ENCODE measurements at places on chromosomes 2 and 18.

- no peak for DNase-seq
Observed at GRCh38 chr2:176751314-176752227, 461.0 kb upstream of the HNRNPA3 start.

DNA sequence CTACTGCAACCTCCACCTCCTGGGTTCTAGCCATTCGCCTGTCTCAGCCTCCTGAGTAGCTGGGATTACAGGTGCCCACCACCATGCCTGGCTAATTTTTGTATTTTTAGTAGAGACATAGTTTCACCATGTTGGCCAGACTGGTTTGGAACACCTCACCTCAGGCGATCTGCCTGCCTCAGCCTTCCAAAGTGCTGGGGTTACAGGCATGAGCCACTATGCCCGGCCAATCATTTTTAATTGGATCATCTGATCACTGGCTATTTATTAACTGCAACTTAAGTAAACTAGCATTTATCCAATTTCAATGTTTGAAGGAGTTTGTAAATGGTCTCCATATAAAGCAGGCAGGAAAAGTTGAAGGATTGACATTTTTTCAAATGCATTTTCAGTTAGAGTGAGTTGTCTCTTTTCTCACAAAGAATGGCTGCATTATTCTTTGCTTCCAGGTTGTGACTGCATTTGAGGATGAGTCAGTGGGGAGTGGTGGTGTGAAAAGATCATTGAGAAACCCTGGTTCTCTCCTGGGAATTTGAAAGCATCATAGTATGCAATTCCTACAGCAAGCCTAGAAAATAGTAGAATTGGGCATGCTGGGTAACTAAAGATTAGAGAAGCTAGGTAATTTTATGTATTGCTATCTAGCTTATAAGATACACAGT is 431.1 kb upstream of the ZEB2 start:
- peak; percentile 52 for DNase-seq

GRCh38 chr2:108396845-108397244 is 19.1 kb downstream of the SULT1C4 start:
- no peak for DNase-seq

- DNase-seq, result no peak
Observed at GRCh38 chr18:6004119-6004518, 108.8 kb upstream of the TMEM200C start.

DNA sequence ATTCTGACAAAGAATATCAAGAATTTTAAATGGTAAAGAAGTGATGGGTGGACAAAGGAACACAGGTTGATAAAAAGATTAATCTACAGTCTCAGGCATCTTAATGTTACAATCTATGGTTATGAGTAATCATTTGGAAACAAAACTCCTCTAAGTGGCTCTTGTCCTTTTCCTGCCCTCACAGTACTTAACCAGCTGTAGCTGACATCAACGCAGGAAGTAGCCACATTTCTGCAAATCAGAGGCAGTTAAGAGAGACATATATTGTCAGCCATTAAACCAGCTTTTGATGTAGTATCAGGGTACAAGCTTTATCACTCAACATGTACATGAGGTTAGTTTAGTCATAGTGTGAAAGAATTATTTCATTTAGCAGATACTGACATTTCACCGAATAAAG is 244.6 kb downstream of the NR4A2 start:
- no peak for DNase-seq

DNA sequence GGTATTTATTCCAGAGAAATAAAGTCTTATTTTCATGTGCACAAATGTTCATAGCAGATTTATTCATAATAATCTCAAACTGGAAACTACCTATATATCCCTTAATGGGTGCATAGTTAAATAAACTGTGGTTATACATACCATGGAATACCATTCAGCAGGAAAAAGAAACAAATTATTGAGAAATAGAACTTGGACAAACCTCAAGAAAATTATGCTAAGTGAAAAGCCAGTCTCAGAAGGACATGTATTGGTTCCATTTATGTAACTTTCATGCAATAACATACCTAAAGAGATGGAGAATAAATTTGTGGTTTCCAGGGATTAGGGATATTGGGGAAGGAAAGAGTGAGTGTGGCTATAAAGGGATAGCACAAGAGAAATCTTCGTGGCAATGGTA is 452.6 kb downstream of the SETBP1 start:
- no peak for DNase-seq

DNA sequence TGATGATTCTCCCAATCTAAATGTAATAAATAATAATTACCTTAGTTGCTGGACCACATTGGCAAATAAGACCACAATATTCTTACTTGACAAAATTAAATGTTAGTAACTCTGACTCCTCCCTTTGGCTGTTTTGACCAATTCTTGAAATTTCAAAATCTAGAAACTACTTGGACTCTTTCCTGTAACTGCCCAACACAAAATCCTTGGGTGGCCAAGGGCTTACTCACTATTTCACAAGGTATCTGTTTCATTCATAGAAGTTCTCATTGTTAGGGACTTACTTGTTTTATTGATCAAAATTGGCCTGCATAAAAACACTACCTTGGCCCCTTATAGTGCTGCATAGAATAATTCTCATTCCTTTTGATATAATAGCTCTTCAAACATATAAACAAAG is 19.4 kb downstream of the CDH20 start:
- no peak for DNase-seq

DNA sequence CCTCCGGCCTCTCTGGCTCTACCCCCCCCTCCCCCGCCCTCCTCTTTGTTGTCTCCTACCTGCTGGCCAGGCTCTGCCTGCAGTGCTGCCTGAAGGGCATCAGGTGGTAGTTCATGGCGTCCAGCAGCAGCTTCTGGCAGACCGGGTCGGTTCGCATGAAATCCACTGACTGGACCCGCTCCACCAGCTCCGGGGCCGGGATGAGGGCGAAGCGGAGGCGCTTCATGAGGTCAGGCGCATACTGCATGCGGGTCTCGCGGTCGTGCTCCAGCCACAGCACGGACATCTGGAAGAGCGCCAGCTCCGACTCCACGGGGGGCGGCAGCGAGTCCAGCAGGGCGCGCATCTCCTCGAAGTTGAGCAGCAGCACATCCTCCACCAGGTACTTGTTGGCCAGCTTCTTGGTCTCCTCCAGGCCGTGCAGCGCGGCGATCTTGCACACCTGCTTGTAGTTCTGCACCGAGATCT is 3.2 kb downstream of the KLHL14 start:
- DNase-seq, result no peak

DNA sequence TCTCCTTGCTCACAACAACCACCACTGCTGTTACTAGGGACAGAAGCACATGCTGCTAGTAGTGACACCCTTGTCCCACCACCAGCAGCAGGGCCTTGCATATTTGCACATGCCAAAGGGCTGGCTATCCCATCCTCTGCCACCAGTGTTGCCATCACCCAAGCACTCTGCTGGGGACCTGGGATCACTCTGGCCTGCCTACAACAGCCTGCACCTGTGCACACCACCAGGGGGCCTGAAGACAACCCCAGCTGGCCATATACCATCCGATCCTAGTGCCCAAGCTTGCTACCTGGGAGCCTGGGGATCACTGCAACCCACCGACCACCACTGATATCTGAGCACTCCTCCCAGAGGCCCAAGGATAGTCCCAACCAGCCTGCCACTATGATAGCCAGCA is 99.9 kb upstream of the FANCL start:
- no peak for DNase-seq

DNA sequence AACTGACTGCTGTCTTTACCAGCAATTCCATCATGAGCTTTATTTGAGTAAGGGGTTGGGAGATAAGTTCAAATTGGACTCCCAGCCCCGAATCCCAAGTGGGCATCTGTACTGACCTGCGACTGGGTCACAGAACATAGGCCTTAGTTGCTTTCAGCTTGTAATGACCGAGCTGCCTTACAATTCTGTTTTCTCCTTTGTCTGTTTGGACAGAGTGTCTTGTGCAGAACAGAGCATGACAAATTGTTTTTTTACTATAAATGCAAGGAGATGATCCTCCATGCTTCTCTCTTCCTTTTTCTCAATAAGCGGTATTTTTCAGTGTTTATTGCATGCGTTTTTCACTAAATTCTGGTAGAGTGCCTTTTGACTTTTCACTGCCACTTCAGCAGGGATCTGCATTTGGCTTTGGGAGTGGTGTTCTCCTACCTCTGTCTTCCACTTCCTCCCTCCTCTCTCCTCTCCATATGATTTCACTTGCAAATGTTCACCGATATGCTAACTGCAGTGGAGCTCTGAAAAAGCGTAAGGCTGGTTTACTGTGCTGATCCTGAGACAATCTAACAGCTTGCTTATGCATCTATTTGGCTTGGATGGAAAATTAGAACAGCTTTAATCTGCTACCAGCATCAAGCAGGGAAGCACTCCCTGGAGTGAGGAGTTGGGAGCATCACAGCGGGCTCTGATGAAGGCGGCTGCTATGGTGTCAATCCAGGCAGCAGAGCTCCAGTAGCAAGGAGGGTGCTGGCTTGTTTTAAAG is 158.8 kb upstream of the SMIM21 start:
- no peak for DNase-seq

DNA sequence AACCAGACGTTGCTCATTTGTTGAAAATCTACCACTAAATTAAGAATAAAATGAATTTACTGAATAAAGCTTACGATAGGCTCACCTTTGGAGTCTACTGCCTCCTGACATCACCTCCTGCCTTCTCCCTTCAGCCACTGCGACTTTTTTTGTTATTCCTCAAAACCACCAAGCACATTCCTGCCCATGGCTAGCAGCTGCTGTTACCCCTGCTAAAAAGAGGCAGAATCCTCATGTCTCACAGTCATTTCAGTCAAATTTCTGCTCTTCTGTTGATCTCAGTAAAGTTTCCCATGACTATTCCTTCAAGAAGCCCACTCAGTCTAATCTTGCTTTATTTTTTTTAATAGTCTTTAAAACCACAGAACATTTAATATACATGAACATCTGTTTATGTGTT is 40.8 kb upstream of the ANKRD62 start:
- DNase-seq, result no peak

- no peak for DNase-seq
Observed at GRCh38 chr18:30177056-30177455, 865.5 kb downstream of the DSC3 start.

GRCh38 chr2:219605607-219605954 is 7.9 kb downstream of the STK11IP start:
- DNase-seq, result no peak

GRCh38 chr2:154437104-154437503 is 261.4 kb upstream of the KCNJ3 start:
- no peak for DNase-seq

- DNase-seq, result no peak
Observed at GRCh38 chr2:199581935-199582360, 124.2 kb upstream of the SATB2 start.

DNA sequence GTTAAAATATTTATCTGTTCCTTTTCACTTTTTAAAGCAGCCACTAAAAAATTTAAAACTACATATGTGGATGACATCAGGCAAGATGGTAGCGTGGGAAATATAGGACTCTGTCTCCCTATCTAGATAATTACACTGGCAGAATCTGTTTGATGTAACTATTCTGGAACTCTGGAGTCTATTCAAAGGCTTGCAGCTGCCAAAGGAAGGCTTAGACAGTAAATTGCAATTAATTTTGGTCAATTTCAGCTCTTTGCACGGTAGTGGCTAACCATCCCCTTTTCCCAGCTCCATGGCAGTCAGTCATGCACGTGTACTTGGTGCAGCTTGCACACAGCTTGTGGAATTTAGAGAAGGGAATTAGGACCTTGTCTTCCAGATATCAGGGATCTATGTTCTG is 135.2 kb downstream of the RAB3GAP1 start:
- DNase-seq, result no peak

DNA sequence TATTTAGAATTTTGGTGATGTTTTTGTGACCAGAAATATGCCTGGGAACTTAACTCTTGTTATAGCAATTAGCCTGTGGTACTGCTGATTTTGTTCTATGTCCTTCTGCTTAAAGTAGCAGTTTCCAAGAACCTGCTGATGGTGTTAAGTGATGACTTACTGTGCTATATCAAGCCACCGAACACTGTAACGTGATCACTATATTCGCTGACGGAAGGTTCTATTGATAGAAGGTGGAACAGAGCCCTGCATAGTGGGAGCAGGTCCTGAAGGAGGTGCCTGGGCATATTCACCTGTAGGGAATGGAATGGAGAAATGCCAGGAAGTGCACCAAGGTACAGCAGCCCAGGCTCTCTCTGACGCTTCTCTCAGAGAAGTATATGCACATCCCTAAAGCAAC is 76.8 kb downstream of the UXS1 start:
- DNase-seq, result no peak

GRCh38 chr18:67926929-67927864 is 410.7 kb upstream of the DSEL start:
- DNase-seq, result no peak

GRCh38 chr2:24791452-24791851 is 1.7 kb downstream of the PTRHD1 start:
- DNase-seq, result no peak

DNA sequence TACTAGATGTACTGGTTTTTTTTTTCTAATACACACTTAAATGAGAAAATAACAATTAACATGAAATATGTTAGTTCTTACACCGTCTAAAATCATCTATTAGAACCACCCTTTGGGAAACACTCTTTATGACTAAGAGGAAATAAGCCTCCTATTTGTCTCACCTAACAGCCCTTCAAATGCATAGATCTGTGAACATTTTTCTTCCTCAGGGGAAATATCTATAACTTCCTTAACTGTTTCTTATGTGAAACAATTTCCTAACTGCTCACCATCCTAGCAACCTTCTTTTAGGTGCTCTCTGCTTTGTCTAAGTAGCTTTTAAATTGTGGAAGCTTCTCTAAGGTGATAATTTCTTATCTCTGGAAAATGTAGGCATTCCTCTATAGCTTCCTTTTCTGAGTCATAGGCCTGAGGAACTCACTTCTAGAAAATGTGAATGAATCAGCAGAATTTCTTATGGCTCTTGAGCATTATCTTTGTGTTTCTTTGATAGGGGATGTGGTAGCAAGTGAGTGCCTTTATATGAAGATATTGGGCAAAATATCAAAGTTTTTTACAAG is 56.1 kb downstream of the CNTNAP5 start:
- no peak for DNase-seq

DNA sequence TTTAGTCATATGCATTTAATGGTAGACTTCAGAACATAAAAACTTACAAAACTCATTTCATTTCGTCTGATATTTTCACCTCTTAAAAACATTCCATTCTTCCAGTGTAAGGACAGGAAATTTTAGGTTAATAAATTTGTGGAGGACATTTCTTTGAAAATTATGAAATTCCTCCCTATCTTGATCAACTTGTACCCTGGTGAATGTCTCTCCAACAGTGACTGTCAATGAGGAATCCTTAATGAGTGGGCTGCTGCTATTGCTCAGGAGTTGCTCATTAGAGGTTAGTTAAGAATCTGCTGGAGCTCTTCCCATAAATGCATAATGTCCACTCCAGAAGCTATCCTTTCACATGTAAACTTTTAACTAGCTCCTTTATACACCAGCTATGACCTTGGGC is 69.1 kb downstream of the LRP1B start:
- no peak for DNase-seq

- no peak for DNase-seq
Observed at GRCh38 chr2:157339965-157340655, 14.5 kb upstream of the ERMN start.

- DNase-seq, result no peak
Observed at GRCh38 chr2:182949572-182950189, 83.2 kb upstream of the FRZB start.
